ENCODE measurements at places on chromosomes 16 and 17.

- DNase-seq = no peak
Observed at GRCh38 chr16:26857371-26857770, 209.4 kb upstream of the C16orf82 start.

DNA sequence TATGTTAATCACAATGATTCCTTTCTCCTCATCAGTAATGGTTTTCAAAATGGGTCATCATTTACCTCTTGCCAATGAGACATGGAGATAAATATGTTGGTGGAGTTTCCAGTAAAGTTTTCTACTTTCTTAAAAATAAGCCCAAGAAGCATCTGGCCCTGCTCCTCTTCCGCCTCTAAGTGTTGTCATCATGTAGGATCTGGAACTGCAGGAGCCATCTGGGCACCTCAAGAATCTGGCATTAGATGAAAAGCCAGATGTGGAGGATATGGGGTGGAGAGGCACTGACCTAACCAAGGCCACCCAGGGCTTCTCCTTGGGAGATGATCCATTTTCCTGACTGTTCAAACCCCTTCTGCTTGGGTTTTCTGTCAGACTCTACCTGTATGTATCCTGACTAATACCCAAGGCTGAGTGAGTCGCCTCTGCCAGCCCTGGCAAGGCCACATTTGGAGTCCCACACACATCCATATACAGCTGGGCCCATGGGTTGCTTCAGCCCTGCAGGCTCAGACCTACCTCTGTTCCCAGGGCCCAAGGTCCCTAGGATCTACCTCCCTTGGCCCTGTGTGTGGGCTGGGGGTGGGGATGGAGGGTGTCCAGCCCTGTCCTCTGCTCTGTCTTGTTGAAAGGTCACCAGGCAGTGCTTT is 24.6 kb downstream of the CCDC182 start:
- no peak for DNase-seq

GRCh38 chr16:57756424-57757325 is 21.1 kb downstream of the KATNB1 start:
- DNase-seq = no peak

- DNase-seq = no peak
Observed at GRCh38 chr17:2551928-2552327, 40.2 kb upstream of the METTL16 start.

Measured in HFFc6 (cell line).